ENCODE measurements at places on chromosomes 1 and 21. TPM values are rescaled to one million over a fixed set of nuclear protein-coding genes. Genes with fewer than 3 reads are reported as not detected.

Gene PRAMEF12
- not detected for total RNA-seq

Gene ST6GALNAC3
- total RNA-seq: 39.1 TPM

Gene SPAG17
- total RNA-seq: 4.2 TPM

Gene NBPF10
- total RNA-seq: 4.7 TPM

Gene COL24A1
- total RNA-seq: 13.7 TPM

Gene INAVA
- total RNA-seq: 10.1 TPM

Gene CTSK
- total RNA-seq: 161 TPM

Gene KAZN
- total RNA-seq: 8.4 TPM

Gene KCNJ10
- 0.26 TPM for total RNA-seq

Gene KRTAP20-2
- total RNA-seq: not detected

Gene FAM3B
- 22.2 TPM for total RNA-seq

Gene TMEM269
- total RNA-seq: not detected

Gene PLEKHN1
- total RNA-seq: 1.1 TPM

Gene LRRC7
- 47.7 TPM for total RNA-seq

Gene OR4F29
- 0.37 TPM for total RNA-seq

Gene ICOSLG
- total RNA-seq: 2.7 TPM

Gene EPS8L3
- total RNA-seq: not detected

Gene CLDN8
- total RNA-seq: 1.6 TPM

Gene RSRP1
- 126 TPM for total RNA-seq

Gene C4BPB
- 1.6 TPM for total RNA-seq

Gene GPBP1L1
- 120 TPM for total RNA-seq

Gene KIAA0040
- 9.3 TPM for total RNA-seq

Gene LCE2A
- total RNA-seq: not detected

Gene BMP8B
- total RNA-seq: 1.6 TPM

Gene PRELP
- 6.3 TPM for total RNA-seq

Gene TGFB2
- total RNA-seq: 32.8 TPM

Gene CD1B
- total RNA-seq: not detected

Gene PDPN
- 19.1 TPM for total RNA-seq

Gene PPIAL4G
- total RNA-seq: 0.05 TPM

Gene GJA9
- total RNA-seq: 0.16 TPM

Gene TBX15
- 5.2 TPM for total RNA-seq
